Stimulated activated naive CD4-positive, alpha-beta T cell (primary cell): ENCODE measurements at places on chromosomes 7 and 10.

DNA sequence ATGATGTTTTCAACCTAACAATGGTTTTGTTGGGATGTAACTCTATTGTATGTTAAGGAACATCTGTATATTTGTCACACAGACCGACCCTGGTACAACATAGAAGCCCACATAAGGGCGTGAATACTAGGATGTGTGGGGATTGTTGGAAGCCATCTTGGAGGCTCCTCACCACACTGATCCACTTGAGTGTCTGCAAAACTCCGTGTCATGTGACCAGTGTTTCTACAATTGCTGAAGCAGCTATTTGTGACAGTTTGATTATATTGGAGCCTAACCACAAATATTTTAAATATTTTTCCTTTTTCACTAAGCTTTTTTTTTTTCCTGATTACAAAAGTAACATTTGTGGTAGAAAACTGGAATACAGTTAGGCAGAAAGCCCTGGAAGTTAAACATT, 27.9 kb downstream of the RALA start:
- DNase-seq = no peak

GRCh38 chr7:80876894-80877414, 41.9 kb downstream of the SEMA3C start:
- DNase-seq = no peak

DNA sequence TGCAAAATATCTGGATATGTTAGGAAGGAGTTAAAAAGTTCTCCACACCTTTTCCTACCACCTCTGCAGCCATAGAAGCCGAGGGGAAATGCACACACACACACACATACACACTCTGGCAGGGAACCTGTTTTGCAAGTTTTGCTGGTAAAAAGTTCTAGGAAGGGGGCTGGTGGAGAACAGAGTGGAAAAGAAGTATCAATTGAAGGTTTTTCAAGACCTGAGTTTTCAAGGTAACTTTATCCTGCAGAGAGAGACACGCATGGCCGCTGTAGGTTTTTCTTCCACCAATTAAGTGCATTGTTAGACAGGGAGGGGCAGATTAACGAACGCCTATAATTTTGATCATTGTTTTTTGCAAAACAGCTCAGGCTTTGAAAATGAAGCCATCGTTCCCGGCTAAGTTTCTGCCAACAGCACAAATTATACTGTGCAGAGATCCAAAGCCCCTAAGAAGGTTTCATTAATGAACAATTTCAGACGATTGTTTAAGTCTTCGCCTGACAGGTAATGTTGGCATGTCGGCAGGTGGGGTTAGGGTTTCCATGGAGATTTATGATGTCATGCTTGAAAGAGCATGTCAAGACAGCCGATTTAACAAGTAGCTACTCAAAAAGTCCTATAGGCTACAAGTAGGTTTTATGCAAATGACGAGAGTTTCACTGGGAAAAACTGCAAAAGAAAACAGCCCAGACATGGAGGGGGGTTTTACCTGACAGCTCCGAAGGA, 29.7 kb downstream of the KIAA1217 start:
- DNase-seq = no peak

DNA sequence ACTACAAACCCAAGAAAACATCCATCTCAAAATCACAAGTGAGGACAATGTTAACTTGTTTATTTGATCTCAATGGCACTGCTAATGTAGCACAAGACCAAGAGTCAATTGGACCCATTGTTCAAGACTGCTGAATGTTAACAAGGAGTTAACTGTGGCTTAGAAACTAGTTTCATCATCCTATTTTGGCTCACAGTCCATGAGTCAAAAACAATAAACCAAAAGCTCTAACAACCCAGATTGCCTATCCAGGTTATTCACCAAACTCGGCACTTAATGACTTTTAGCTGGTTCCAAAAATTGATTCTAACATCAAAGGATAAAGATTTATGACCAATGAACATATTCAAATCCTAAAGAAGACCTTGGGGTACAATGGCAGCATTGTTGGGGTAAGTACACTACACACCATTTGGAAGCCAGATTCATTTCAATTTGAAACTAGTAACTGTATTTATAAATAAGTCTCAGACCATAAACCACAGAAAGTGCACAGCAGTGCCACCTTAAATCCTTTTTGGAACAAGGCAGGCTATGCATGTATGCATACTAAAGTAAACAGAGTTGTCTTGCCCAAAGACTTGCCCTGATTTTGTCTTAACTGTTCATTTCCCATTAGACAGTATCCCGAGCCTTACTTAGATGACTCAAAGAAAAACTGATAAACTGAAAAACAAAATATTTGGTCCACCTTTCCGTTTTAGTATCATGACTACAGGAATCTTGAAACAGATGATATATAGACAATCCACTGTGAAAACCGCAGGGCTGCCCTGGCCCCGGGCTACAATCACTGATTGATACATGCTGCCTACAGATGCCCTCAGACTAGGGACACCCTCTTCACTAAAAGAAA, 84.5 kb downstream of the SRPK2 start:
- no peak for DNase-seq

- no peak for DNase-seq
Measured at GRCh38 chr10:59907537-59907917, 1.2 kb upstream of the CCDC6 start.

GRCh38 chr10:82399850-82400249, 524.9 kb downstream of the NRG3 start:
- DNase-seq = no peak

GRCh38 chr7:147579148-147579547, 1011.4 kb upstream of the C7orf33 start:
- no peak for DNase-seq
